Activated T-helper 9 cell treated with anti-CD3 and anti-CD28 coated beads, Interleukin-2, amount 50 U/mL, for 16 hours (primary cell): ENCODE measurements at places on chromosomes 6 and 20.
A peak's percentile ranks its signal among the peaks of the same experiment; 100 is the strongest.

DNA sequence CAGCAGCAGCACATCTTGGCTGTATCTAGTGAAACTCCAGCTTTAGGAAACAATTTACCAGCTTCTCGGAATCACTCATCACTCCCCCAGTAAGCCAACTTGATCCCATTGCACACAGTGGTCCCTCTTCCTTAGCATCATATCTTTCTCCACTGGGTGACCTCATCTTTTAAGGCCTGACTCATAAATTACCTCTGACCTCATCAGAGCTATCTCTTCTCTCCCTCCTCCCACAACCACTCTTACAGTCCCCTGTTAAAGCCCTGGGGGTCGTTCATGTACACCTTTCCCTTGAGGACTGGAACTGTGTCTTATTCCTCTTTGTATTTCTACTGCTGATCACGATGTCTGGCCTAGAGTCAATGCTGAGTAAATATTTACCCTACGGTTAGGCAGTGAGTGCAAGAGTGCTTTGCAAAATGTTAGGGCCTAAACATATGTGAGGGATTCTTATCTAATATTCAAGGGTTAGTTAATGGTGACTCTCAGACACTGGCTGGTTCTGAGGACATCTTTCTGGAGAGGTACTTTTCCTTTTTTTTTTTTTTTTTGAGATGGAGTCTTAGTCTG lies 187.2 kb downstream of the LRFN2 start:
- no peak for DNase-seq

GRCh38 chr6:90296341-90297114 lies at the start of gene BACH2:
Gene BACH2 (minus strand): TSS chr6:90296843. CDS start chr6:90008844, 287,999 bp downstream.
- peak; percentile 90 for DNase-seq

DNA sequence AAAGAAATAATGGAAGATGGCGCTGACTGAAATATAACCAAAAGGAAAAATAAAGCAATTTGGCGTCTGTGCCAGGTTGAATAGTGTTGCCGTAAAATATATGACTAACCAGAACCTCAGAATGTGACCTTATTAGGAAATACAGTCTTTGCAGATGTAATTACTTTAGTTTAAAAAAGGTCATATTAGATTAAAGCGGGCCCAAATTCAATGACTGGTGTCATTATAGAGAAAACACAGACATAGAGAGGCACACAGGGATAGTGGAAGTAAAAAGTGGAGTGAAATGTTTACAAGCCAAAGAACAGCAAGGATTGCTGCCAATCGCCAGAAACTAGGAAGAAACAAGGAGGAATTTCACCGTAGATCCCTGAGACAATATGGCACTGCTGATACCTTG lies 521.2 kb downstream of the FRK start:
- DNase-seq = no peak

DNA sequence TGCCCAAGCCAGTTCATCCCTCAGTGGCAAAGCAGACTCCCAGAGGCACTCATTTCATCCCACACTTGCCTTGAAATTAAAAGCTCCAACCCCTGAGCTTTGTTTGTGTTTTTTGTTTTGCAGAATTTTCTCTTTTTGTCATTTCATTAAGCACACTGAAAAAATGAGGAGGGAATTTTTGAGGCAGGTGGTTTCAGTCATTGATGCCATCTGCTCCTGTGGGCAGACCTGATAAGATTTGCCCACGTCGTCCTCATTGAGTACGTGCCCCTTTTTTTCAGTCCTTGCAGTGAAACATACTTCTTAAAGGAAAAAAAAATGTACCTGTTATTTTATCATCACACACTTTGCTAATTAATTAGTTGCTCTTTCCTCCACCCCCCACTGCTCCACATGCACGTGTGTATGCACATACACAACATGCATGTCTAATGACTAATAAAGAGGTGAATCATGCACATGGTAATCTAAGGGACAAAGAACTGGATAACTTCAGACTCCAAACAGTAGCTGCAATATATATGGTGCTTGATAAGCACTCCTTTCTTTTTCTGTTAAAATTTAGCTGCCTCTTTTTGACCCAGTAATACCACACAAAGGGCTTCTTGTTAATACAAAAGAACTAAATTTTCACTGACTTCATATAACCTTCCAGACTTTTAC lies 102.1 kb upstream of the TMEM181 start:
- DNase-seq = no peak

DNA sequence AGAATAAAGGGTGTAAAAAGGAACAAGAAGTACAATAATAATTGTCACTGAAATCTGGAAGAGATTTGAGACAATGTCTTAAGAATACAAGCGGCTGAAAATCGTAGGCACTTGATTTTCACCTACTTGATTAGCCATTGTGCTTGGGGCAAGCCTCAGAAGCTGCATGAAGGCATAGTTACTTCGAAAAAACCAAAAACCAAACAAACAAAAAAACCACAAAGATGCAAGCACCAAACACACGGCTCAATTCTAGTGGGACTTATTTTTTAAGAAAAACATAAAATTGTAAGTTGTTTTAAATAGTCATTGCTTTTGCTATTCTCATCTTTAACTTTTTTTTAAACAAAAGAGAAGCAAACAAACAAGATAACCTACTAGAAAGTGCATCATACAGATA lies 235.6 kb downstream of the OGFRL1 start:
- no peak for DNase-seq

- DNase-seq = no peak
These were observed 80.0 kb upstream of the RPS6KA2 start for GRCh38 chr6:166707045-166707444.

DNA sequence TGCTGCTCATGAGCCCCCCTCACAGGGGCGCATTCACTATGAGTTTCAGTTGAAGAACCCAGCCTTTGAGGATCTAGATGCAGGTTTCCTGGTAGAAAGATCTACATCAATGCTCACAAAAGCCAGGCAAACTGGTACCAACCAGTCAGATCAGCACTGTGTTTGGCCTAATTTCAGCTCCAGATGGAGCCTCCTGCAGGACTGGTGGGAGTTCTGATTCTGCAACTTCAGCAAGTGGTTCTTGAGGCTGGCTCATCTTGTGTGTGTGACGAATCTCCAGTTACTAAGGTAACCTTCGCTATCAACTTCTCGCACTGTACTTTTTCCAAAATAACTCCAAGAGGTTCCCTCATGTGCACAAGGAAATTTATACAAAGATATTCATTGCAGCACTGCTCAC lies 118.8 kb downstream of the ZMYND8 start:
- no peak for DNase-seq
